ENCODE measurements at places on chromosomes 3 and 15. TPM values are rescaled to one million over a fixed set of nuclear protein-coding genes. Genes with fewer than 3 reads are reported as not detected.

LRTM1 gene
- not detected for total RNA-seq

SEMA3G gene
- 0.26 TPM for total RNA-seq

PROK2 gene
- total RNA-seq, result not detected

AGTR1 gene
- total RNA-seq, result 0.91 TPM

LRRC31 gene
- total RNA-seq, result not detected

SETD2 gene
- total RNA-seq, result 46.5 TPM

C15orf62 gene
- total RNA-seq, result 0.19 TPM

PLCB2 gene
- 1.7 TPM for total RNA-seq

ACTRT3 gene
- total RNA-seq, result 3.3 TPM

OR5K1 gene
- total RNA-seq, result not detected

CCDC39 gene
- total RNA-seq, result not detected

IL12A gene
- 3.0 TPM for total RNA-seq

JAGN1 gene
- total RNA-seq, result 33.6 TPM

LMCD1 gene
- total RNA-seq, result 437 TPM

SAMD7 gene
- total RNA-seq, result not detected

IL17RD gene
- 8.7 TPM for total RNA-seq

VGLL3 gene
- 53.8 TPM for total RNA-seq

AHSG gene
- total RNA-seq, result not detected

CCDC9B gene
- 10.1 TPM for total RNA-seq

ENTPD3 gene
- 0.53 TPM for total RNA-seq

RARRES1 gene
- total RNA-seq, result 3.2 TPM

CTDSPL2 gene
- 39.8 TPM for total RNA-seq

SLCO2A1 gene
- 2.2 TPM for total RNA-seq
